GDM1 (cell line): ENCODE measurements at places on chromosomes 2 and 18.

- no peak for DNase-seq
Observed at GRCh38 chr2:25290811-25291495, 50.8 kb downstream of the DNMT3A start.

- no peak for DNase-seq
Observed at GRCh38 chr2:96359310-96359709, 23.7 kb downstream of the NCAPH start.

GRCh38 chr18:24127735-24128134, 11.1 kb upstream of the CABYR start:
- DNase-seq, result no peak

GRCh38 chr2:235793163-235793752, 299.4 kb downstream of the AGAP1 start:
- no peak for DNase-seq

DNA sequence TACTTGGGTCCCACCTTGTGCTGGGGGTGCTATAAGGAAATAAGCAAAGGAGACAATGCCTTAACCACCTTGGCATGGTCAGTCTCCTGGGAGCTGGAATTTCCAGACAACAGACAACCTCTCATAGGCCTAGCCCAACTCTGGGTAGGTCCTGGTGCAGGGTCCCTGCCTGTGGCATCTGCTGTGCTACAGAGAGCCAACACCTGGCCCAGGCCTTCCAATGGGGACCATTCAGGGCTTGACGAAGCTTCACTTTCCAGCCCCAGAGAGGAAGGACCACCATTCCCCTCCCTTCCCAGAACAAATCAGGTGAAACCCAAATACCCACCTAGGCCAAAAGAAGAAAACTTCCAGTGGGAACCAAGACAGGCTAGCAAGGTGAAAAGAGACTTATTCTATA, 82.8 kb downstream of the SMAD7 start:
- DNase-seq, result no peak

DNA sequence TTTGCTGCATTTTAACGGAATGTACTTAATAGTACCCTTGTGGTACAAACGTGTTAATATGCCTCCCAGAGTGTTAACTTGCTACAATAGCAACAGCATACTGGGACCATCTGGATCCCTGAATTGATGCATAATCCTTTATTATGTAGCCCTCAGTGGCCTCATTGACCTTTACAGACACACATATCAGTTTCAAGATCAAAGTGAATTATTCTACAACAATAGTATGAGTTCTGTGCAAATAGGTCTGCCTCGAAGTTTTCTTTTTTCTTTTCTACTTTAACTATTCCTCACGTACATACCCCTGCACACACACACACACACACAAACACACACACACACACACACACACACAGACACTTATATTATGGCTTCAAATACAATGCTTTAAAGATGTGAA, 1622.1 kb downstream of the LRP1B start:
- no peak for DNase-seq

- DNase-seq, result no peak
Observed at GRCh38 chr2:234911271-234911670, 40.5 kb upstream of the SH3BP4 start.
